NCI-H748 treated with DMSO at 0.1 percent for 48 hours (cell line): ENCODE measurements at places on chromosomes 13 and 19.

GRCh38 chr13:28641600-28641926, 17.4 kb upstream of the POMP start:
- no peak for DNase-seq

- DNase-seq = no peak
Observed at GRCh38 chr19:53549340-53549739, 11.4 kb downstream of the ZNF331 start.

DNA sequence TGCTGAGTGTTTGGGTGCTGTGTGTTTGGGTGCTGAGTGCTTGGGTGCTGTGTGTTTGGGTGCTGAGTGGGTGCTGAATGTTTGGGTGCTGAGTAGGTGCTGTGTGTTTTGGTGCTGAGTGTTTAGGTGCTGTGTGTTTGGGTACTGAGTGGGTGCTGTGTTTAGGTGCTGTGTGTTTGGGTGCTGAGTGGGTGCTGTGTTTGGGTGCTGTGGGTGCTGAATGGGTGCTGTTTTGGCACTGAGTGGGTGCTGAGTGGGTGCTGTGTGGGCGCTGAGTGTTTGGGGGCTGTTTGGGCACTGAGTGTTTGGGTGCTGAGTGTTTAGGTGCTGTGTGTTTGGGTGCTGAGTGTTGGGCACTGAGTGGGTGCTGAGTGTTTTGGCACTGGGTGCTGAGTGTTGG, 48.5 kb upstream of the F7 start:
- no peak for DNase-seq

DNA sequence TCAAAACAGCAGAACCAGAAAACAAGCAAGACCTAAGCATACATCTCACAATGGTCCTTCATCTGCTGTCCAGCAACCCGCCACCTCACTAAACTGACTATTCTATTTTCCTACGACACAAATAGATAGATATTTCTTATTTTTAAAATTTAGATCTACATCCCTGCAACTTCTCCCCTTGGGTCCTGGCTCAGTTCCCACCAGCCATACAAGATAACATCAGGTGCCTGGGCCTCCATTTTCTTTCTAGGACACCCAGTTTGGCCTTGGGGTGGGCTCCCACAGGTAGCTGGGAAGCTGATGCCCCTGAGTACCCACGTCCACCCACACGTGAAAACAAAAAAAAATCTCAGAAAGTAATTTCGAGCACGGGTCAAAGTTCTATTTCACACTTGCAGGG, 47.6 kb downstream of the TGDS start:
- no peak for DNase-seq

DNA sequence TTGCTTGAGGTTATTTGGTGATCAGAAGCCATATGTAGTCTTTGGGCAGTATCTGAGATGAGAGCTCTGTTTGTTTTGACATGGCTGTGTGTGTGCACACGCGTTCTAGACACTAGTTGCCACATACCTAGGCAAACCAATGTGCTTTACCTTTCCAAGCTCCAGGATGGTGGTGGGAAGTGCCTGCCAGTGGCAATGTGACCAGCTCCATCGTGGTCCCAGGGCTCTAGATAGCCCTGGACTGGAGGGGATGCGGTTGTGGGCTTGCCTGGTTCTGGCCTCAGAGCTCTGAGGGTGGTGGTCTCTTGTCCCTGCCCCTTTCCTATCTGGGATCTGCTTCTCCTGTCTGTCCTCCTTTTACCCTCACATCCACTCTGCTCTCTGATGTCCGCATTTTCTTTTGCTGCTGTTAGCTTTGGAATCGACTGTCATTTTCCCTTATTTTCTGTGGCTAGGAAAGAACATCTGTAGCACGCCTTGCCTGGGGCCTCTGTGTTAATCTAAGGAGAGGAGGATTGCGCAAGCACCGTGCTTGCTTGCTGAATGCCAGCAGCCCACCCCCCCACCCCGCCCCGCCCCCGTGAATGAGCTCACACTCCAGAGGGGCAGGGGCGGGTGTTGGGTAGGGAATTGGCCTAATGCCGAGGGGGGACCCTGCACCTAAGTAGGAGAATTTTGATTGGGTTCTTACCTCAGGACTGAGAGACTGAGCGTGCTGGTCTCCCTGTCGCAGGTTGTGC, 89.5 kb downstream of the ARHGEF7 start:
- no peak for DNase-seq

DNA sequence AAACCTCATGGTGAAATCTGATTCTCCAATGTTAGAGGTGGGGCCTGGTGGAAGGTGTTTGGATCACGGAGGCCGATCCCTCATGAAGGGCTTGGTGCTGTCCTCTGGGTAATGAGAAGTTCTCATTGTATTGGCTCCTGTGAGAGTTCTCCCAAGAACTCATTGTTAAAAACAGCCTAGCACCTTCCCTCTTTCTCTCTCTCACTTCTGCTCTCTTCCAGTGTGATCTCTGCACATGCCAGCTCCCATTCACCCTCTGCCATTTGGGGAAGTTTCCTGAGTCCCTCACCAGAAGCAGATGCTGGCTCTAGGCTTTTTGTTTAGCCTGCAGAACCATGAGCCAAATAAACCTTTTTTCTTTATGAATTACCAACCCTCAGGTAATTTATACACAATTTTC, 3.1 kb upstream of the SUCLA2 start:
- DNase-seq = no peak

DNA sequence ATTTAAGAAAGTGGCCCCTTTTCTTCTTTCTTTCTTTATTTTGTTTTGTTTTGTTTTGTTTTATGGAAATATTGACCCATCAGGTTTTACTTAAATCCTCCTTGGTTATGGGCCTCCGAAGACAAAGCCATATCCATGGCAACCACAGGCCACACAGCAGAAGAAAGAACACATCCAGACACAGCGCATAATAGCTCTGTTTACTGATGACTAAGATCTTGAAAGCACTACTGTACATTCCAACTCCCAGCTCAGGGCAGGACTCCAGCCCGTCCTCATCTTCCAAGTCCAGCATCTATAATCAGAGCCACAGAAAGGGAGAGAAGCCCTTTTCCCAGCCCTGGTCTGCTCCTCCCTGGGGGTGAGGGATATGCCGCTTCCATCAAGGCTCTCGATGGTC, 84.3 kb downstream of the NUFIP1 start:
- DNase-seq = no peak

- no peak for DNase-seq
Observed at GRCh38 chr13:21287331-21287907, 111.0 kb downstream of the MRPL57 start.

- DNase-seq = no peak
Observed at GRCh38 chr19:45752639-45753038, 16.4 kb downstream of the SIX5 start.

GRCh38 chr19:47100290-47100689, 13.3 kb downstream of the ZC3H4 start:
- DNase-seq = no peak

- no peak for DNase-seq
Observed at GRCh38 chr13:73661687-73662425, 472.3 kb downstream of the KLF12 start.

DNA sequence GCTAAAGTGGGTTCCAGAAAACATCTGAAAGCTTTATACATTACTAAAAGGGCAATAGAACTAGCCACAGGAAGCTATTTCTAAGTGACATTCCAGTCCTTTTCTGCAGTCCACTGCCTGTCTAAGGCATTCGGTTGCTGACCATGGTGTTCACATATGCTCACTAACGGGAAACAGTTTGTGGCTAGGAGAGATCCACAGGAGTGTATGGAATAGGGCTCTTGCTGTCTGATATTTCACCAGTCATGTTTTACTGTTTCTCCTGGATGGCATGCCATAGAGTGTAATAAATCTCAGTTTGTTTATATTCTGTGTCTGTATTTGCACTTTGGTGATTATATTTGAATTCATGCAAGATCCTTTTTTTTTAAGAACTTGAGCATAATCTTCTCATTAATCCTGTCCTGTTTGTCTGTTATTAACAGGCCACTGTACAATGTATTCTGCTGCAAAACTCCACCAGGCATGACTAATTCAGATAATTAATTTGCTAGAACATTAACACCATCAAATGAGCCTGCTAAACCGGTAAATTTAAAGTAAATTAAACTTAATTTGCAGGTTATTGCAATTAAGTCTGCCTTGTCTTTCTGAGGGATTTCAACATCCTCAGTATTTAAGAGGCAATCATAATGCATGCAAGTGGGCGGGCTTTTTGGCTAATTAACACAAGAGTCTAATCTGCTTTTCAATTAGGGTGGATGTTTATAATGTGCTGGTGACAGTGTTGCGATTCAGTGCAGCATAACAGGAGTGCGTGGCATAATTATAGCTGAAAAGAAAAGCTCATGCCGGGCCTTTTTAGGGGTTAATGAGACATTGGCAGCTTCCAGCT, 201.3 kb downstream of the POU4F1 start:
- peak; percentile 77 for DNase-seq

DNA sequence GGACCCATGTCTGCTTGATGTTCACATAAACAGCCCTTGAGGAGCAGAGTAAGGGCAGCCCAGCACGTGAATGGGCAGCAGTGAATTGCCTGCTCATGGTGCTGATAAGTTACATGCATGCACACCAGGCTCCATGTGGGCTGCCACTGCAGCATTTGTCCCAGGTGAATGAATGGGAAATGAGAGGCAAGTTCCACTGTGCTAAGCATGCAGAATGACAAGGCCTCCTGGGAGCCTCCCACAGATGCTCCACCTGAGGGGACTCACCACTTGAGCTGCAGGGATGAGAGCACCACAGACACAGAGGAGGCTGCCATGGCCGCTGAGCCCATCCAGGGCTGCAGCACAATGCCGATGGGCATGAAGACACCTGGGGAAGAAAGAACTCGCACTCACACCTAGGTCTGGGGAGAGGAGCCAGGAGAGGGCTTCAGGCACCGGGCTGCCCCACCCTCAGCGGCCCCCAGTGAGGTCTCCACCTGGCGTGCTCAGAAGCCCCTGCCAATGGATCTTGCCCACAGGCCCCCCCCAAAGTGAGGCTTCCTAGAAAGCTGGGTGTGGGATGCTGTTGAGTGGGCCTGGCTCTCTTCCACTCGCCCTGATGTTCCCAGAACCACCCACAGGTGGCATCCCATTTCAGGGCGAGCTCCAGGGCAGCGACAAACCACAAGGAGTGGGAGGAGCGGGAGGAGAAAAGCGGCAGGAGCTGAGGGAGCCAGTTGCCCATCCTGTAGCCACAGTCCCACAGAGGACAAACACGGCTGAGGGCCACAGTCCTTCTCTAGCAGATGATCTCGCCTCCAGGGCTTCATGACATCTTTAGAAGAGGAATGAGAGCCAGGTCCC, 73.8 kb downstream of the CCDC70 start:
- DNase-seq = no peak

DNA sequence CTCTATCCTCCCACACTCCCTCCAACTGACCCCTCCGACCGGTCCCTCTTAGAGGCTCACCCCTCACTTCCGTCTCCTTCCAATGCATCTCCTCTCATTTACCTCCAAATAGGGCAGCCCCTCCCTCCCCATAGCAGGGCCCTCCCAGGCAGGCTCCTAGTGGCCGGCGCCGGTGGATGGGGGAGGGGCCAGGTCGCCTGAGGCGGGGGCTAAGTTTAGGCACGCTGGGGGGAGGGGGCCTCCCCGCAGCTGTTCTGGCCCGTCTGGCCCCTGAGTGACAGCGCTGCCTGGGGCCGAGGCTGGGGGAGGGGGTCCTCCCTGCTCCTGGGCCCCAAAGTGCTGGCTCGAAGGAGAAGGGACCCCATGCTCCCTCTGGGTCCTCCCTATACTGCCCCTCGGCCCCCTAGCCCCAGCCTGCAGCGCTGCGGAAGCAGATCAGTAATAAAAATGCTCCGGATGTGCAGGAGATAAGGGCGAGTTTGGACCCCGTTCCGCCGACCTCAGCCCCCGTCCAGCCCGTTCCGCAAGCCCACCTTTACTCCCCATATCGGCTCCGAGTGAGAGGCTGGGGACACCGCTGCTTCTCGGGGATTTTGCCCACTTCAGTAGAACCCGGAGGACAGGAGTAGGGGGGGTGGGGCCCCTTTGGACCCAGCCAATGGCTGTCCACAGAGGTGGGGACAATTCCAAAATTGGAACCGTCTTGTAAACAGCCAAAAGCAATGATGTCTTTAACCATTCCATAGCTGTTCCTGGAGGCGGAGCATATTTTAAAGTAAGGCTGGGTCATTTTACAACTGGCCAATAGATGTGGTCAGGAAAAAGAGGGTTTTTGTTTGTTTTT, 4.0 kb downstream of the RTN2 start:
- no peak for DNase-seq

GRCh38 chr13:30915691-30916541, 9.8 kb downstream of the MEDAG start:
- no peak for DNase-seq

- DNase-seq = no peak
Observed at GRCh38 chr19:46073268-46073922, 32.6 kb upstream of the IGFL4 start.

DNA sequence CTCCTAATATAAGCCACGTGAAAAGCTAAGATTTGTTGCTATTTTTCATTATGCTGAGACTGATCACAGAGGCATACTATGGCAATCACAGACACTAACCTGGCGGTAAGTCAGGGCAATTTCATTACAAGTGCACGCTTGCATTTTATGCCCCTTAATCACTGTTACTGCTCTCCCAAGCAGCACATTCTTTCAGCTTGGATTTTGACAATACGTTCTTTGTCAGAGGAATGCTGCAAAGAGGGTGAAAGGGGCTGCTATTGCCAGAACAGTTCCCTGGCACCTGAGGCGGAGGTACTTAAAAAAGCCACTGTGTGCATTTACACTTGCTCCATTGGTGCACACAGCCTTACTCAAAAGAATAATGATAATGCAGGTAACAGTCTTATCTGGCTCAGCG, 346.6 kb downstream of the RFC3 start:
- no peak for DNase-seq

DNA sequence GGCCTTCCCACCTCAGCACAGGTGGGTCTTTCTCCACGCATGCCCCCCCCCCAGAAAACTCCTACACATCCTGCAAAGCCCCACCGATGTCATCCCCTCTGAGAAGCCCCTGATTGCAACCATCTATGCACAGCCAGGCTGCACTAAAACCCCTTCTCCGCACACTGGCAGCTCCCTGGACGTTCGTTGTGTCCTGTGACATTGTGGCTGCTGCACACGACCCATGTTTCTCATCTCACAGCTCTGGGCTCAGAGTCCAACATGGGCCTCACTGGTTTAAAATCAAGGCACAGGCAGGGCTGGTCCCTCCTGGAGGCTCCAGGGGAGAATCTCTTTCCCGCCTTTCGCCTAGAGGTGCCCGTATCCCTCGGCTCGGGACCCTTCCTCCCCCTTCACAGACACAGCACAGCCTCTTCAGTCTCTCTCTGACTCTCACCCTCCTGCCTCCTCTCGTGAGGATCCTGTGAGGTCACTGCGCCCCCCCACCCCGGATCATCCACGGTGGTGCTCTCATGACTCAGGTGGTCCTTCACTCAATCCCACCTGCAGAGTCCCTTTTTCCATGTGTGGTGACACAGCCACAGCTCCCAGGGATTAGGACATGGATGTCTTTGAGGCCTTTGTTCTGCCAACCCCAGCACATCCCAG, 71.2 kb downstream of the GADD45B start:
- no peak for DNase-seq

GRCh38 chr19:28615966-28616365, 597.0 kb downstream of the UQCRFS1 start:
- DNase-seq = no peak
